Activated CD4-positive, alpha-beta T cell treated with anti-CD3 and anti-CD28 coated beads, Interleukin-2, Interleukin-6, amounts not matched to agents 100 ng/mL and 50 ng/mL, durations not matched to agents 16 hours and 8 hours (primary cell): ENCODE measurements at places on chromosomes 2 and 18.

GRCh38 chr2:219124381-219125110 is 36.1 kb downstream of the NHEJ1 start:
- peak; percentile 4 for DNase-seq

- no peak for DNase-seq
Measured at GRCh38 chr2:235098269-235098668, 146.5 kb downstream of the SH3BP4 start.

DNA sequence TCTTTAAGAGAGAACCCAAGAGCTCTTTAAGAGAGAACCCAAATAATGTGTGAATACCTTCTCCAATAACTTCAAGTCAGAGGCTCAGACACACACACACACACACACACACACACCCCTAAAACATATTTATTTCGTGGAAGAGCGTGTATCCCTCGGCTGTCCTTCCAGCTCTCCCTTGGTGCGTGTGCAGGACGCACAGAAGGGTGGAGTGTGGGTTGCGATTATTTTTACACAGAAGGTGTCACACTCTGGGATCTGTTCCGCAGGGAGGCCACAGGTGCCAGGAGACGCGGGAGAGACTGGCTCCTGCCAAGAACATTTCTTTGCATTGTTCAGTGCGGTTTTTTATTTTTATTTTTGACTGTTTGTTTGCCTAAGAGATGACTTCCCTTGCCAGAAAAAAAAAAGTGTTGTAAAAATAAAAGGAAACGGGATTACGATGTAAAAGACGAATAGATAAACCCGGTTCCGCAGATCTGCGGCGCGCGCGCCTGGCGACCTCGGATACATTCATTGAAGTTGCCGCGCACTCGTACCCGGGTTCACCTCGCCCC is 47.3 kb upstream of the ATP6V1B1 start:
- DNase-seq: no peak

DNA sequence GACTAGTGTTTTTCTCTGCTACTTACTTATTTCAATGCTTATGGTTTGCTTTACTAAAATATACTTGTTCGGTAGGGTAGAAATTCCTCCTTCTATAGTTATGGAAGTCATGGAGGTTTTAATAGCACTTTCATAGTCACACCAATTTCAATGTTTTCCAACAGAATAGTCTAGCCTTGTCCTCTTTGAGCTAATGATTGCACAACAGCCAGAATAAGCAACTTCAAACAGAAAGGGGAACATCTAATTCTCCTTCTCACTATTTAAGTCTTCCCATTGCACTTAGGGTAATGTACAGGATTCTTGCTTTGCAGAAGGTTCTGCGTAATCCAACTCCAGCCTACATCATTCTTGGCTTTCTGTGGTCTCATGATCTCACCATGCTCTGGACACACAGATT is 287.7 kb upstream of the GCFC2 start:
- no peak for DNase-seq

- DNase-seq: peak; percentile 80
Measured at GRCh38 chr2:230411570-230412370, 4.2 kb upstream of the SP100 start.

GRCh38 chr2:239581352-239581901 is 180.6 kb upstream of the HDAC4 start:
- no peak for DNase-seq

- DNase-seq: no peak
Measured at GRCh38 chr2:238968616-238969384, 120.9 kb downstream of the TWIST2 start.

DNA sequence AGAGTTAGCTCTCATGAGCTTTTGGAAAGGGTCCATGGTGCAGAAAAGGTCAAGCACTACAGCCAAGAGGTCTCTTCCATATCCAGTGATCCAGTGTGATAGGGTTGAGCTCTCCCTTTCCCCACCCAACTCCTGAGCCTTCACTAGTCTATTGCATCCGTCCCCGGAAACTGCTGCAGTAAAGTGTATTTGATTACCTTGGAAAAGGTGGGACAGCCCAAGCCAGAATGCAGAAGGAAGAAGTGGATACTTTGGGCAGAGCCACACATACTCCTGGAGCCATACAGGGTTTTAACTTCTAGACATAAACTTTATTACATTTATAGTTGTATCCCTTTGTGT is 3.6 kb downstream of the PNKD start:
- no peak for DNase-seq

GRCh38 chr18:49238433-49239042 is 221.9 kb downstream of the DYM start:
- DNase-seq: peak; percentile 23

DNA sequence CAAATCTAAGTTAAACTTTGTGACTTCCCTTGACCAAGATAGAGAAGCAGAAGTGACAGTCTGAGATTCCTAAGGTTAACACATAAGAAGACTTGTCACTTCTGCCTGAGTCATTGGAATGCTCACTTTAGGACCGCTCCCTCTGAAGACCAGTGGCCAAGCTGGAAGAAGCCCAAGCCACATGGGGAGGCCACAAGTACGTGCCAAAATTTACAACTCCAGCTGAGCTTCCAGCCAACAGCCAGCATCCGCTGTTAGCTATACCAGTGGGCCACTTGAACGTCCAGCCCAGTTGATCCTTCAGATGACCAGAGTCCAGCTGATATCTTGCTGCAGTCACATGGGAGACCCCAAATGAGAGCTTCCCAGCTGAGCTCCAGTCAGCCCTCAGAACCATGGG is 18.1 kb upstream of the ANTXR1 start:
- DNase-seq: no peak

DNA sequence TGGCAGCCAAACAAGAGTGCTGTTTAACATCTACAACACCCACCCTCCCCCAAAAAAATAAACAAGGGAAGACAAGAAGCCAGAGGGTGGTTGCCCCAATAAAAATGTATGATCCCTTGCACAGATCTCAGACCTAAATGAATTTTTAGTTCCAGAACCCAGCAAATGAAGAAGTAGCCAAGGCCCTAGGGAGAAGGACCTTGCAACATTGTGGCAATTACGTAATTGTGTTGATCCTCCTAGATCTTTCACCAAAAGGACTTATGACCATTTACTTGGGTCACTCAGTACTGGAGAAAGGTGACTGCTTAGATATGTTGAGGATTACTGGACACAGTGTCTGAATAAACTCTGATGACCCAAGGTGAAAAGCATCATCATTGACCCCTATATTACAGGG is 1393.8 kb downstream of the LRP1B start:
- no peak for DNase-seq

DNA sequence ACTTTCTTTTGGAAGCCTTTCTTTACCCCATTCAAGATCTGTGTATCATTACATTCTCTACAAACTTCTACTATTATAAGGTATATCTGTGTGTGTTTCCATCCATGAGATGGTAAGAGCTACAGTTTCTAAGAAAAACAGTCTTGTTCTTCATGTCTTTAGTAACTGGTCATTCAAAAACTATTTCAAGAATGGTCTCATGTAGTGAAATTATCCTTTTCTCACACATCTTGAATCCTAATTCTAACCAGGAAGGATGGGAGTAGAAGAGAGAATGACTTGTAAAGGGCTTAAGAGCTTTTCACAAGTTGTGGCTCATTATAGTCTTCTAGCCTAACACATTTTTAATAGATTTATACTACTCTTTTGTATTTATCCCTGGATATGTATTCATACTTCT is 47.3 kb downstream of the ROCK1 start:
- no peak for DNase-seq

DNA sequence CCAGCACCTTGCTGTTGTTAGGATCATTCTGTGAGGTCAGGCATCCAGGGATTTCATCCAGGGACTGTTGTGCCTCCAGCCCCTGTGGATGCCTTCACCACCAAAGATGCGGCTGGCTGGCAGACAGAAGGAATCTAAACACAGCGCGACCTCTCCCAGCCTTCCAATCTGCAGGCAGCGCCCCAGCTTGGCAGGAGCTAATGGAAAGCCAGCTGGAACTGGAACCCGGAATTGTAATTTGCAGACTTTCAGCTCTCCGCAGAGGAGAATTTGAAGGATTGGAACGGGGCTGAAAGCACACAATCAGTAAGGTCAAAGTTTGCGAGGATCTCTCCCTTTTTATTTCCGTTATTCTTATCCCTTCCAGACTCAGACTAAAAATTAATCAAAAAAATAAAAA is 127.8 kb downstream of the TRIB2 start:
- DNase-seq: no peak

DNA sequence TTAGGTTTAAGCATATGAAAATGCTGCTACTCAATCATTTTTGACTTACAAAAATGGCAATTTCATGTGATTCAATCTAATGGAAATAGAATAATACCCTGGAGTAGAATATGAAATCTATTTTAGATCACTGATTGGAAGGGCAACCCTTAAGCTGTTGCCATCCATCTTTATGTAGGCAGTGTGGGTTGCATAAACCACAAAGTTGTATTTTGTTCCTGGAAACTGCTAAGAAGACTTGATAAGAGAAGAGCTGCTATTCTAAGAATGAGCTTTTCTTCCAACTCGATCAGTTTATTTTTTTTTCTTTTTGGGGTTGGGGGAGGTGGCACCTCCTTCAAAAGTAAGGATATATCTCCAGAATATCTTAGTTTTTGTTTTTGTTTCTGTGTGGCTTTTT is 60.2 kb downstream of the CAVIN2 start:
- DNase-seq: no peak

- no peak for DNase-seq
Measured at GRCh38 chr2:62920070-62920469, 130.6 kb upstream of the OTX1 start.

DNA sequence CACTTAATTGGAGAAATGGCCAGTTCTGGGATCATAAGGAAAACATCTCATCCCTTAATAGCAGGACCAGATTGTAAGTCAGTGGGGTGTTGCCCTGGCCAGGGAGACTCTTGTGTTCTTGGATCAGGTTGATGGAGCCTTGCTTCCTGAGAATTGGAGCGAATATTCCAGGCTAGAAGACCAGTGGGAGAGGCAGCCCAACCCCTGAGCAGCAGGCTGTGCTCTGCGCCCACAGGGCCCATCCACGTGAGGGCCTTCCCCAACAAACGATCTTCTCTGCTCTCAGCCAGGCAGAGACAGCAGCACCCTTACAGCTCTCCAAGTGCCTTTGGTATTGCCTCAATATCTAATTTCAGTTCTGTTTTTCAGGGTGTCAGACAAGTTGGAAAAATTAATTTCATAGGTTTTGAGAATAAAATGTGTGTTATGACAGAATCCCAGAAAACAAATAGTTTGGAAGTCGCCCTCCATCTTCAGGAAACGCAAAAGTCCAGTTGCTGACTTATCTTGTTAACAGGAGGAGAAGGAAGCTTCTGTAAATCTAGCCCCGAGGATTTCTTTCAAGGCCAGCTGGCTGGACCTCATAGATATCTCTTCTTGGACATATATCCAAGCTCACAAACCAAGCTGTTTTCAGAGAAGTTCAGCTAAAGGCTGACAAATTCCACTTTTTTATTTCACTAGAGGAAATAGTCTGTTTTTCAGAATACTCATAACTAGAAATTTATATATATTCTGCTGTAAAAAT is 105.5 kb downstream of the COPS8 start:
- no peak for DNase-seq

DNA sequence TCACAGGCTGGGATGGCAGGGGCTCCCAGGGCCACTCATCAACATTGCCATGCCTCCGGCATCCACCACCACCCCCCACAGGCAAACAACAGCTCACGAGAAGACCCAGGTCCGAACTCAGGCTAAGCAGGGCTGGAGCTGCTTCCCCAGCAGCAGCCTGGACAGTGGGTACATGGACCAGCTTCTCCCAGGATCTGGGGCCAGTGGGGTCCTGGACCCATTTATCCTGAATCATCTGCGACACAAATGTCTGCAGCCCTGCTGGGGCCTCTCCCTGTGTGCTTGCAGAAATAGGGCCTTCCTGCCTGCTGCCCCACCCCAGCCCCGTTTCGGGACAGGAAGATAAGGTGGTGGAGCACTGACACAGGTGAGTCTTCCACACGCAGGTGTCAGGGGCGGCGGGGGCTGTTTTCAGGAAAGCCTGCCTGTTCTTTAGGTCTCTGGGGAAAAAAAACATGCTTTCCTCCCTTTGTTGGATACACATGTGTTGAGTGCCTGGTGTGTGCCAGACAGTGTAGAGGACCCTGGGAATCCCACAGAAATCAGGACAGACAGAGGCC is 4.5 kb downstream of the PRLH start:
- no peak for DNase-seq

DNA sequence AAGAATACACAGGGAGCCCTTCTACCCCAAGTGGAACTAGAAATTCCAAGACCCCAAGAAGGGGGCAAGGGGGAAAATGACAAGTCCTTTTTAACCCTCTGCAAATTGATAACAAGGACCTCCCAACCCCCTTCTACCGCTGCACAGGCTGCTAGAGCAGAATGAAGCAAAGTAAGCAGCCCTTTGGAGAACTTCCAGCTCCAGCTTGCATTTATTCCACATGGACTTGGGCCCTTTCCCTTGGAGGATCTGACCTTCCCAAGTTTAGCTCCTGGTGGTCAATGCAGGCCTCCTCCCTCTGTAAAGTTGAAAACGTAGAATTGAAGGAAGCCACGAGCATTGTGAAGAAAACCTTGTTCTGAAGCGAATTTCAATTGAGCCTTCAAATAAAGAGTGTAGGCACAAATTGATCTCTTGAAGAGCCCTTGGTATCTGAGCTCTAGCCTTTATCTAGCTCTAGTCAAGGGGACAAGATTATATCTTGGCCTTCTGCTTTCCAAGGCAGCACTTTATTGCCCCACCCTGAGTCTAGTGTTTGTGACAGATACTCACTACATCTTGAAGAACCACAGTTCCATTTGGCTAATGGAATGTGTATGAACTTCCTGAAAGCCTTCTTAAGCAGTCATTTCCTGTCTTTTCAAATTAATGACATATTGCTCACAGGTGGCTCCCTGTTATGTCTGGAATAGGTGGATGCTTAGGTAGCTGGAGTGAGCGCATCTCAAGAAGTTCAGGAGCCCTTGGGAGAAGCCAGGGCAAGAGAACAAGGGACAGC is 37.2 kb downstream of the SLC14A2 start:
- DNase-seq: no peak

- no peak for DNase-seq
Measured at GRCh38 chr2:37569986-37570679, 101.3 kb downstream of the CDC42EP3 start.

- DNase-seq: no peak
Measured at GRCh38 chr2:189467160-189467559, 25.9 kb downstream of the WDR75 start.

GRCh38 chr18:3104190-3105054 is 91.5 kb upstream of the LPIN2 start:
- no peak for DNase-seq

DNA sequence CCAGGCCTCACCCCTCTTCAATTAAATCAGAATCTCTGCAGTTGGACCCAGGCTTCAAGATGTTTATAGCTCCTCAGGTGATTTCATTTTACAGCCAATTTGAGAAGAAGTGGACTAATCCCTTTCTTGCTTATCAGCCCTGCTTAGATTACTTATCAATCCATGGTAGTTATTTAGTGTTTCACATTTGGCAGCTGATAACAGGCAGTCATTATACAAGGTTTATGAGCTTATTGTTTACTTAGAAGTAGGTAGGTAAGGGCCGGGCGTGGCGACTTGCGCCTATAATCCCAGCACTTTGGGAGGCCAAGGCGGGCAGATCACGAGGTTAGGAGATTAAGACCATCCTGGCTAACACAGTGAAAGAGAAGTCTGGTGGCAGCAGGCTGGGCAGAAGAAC is 237.5 kb downstream of the CTNNA2 start:
- DNase-seq: no peak
